ENCODE measurements at places on chromosomes 3 and 15.

DNA sequence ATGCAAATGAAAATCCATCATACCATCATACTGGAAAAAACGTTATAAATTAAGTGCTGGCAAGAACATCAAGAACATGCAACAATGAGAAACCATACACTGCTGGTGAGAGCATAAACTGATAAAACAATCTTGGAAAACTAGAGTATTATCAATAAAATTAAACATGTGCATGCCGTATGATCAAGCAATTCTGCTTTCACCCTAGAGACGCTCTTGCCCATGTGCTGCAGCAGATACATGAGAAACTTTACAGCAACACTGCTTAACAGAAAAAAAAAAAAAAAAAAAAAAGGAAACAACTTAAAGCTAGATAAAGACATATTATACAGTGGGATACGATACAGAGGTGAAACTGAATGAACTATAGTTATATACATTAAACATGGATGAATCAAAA lies 21.8 kb downstream of the SPG11 start:
- no peak for DNase-seq

DNA sequence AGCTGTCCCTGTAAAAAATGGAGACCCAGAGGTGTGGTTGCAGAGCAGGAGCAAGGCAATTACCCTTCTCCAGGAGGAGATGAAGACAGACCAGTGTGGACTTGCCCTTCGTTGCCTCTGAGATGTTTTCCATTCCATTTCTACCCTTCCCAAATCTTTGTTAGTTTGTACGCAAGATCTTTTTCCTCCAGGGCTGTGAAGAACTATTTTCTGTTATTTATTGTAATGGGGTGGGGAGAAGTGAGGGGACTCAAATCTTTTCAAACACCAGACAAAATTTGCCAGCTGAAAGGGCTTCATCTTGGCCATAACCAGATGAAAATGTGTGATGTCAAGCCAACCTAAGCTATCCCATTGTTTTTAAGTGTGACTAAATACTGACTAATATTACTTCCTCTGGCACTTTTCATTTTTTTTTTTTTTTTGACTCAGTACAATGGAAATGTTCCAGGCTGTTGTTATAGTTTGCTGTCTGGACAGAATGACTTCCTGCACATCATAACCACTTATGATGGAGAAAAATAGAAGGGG lies 271.3 kb upstream of the TPRG1 start:
- no peak for DNase-seq

GRCh38 chr3:121995161-121996137 lies 26.6 kb downstream of the ILDR1 start:
- DNase-seq: peak; percentile 76

DNA sequence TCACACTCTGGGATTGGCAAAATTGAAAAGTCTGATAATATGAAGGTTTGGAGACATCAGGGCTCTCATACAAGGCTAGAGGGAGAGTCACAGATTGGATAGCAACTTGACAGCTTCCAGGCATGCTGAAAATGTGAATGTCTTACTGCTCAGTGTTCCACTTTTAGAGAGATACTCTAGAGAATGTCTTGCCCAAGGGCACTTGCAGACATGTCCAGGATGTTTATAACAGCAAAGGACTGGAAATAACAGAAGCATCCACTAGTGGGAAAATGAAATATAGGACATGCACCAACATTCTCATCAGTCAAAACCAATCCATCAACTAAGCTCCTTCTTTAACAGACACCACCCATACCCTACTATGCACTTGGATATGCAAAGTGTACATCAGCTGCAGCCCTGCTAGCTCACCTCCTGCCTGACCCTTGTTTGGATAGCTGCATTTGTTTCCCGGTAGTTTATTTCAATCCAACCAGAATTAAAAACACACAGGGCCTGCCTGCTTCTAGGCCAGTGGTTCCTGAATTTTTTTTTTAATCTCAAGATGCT lies 101.6 kb upstream of the ARHGEF3 start:
- DNase-seq: no peak

GRCh38 chr3:165158011-165158410 lies 38.2 kb downstream of the SLITRK3 start:
- DNase-seq: no peak

DNA sequence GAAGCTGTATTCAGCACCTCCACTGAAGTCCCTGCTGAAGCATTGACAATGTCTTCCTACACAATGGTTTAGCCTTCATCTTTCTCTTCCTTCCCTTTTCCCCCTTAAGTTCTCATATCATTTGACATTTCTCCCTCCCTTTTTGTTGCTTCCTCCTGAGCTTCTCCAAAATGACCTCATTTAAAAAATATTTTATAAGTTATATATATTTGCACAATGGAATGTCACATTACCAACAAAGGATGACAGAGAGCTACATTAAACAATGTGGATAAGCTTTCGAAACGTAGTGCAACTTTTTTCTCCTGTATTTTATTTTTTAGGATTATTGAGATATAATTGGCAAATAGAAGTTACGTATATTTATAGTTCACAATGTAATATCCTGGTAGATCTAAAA lies 13.2 kb upstream of the DLG1 start:
- no peak for DNase-seq

- DNase-seq: no peak
Observed at GRCh38 chr3:2476996-2477395, 378.3 kb downstream of the CNTN4 start.

- peak; percentile 62 for DNase-seq
Observed at GRCh38 chr3:129195731-129196256, 12.1 kb upstream of the CNBP start.

- DNase-seq: no peak
Observed at GRCh38 chr3:170760174-170760526, 109.8 kb downstream of the RPL22L1 start.
